ENCODE measurements at places on chromosomes 13 and 19.

GRCh38 chr13:74003374-74003773, 130.8 kb downstream of the KLF12 start:
- no peak for DNase-seq

GRCh38 chr19:36950335-36951119, 34.4 kb downstream of the ZNF568 start:
- DNase-seq, result no peak

DNA sequence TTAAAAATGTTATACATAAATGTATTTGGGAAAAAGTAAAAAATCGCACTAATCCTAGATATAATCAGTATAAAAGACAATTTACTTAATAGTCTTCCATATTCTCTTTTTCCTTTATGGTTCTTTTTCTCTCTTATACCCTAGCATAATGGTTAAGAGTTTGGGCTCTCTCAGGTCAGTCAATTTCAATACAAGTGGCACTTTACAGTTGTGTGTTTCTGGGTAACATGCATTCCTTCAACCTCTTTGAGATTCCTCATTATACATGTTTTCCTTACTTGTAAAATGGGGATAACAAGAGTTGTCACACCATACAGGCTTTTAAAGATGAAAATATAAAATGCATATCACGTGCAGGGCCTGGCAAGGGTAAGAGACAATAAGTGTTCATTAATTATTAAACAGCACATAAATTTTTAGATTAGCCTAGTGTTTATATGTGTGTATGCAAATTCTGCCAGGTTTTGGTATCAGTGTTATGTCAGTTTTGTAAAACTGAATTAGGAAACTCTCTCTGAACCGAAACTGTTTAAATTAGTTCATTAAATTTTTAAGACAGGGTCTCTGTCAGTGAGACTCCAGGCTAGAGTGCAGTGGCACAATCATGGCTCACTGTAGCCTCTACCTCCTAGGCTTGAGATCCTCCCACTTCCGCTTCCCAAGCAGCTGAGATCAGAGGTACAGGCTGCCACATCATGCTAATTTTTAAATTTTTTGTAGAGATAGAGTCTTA, 49.8 kb downstream of the ELF1 start:
- no peak for DNase-seq

DNA sequence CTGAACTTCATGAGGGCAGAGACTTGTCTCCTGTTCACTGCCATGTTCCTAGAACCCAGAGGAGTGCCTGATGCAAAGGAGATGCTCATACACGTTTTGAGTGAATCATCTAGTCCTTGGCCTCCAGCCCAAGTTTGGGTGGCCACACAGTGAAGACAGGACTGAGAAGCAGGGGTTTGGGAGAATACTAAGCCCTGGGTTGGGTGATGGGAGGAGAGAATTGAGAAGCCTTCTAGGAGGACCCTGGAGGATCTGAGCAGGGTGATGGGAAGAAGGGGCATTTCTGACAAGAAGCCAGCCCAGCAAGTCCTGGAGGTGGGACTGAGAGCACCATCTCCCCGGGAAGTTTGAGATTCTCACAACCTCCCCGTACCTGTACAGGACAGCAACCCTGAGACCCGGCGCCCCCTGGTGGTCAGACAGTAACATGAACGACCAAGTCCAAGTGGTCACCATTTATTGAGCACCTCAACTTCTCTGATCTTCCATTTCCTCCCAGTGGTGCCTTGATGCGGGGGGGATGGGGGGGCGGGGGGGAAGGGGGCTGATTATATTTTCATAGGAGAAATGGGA, 11.0 kb downstream of the CTU1 start:
- DNase-seq, result peak; percentile 82

DNA sequence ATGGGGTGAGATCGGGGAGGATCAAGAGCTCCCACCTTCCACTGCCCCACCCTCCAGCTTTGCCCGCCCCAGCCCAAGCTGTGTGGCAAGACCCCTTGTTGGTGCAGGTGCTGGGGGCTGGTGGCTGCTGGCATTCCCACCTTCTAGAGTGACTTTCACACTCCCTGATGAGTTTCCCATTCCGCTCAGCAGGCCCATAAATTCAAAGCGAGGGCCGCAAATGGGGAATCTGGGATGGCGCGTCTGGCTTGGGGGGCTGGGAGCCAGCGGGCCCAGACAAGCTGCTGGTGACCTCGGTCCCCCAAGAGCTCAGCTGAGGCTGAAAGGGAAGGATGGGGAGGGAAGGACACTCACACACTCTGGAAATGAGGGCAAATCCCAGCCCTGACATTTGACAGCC, 110.3 kb downstream of the GADD45B start:
- DNase-seq, result no peak

- DNase-seq, result no peak
These were observed 167.9 kb downstream of the KLF12 start for GRCh38 chr13:73966331-73966730.

DNA sequence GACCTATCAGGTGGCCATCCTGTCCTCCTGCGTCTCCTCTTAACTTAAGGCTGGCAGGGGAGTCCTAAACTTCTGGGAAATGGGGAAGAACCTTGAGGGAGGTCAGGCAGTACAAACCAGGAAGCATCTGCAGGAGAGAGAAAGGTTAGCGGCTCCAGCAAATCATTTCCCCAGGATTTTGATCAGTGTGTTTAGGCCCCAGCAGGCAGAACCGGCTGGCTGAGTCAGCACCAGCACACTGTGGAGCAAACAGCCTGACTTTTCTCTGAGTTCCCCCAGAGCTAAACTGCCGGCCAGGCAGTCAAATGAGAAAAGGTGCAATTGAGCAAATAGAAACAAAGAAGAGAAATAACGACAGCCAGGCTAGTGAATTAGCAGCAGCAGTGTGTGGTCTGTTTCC, 46.7 kb upstream of the MEDAG start:
- DNase-seq, result no peak

Data from right cardiac atrium (tissue), 5 donors.